ENCODE measurements at places on chromosomes 1 and 21. TPM values are rescaled to one million over a fixed set of nuclear protein-coding genes. Genes with fewer than 3 reads are reported as not detected.

ARHGEF16 gene
- total RNA-seq: 2.5 TPM

BRINP2 gene
- 31.6 TPM for total RNA-seq

PRR9 gene
- not detected for total RNA-seq

FAM3B gene
- total RNA-seq: 0.69 TPM

CELA3B gene
- total RNA-seq: not detected

FMOD gene
- total RNA-seq: 0.92 TPM

AGMAT gene
- total RNA-seq: 2.3 TPM

WNT2B gene
- total RNA-seq: 1.8 TPM

KANK4 gene
- total RNA-seq: 2.3 TPM
